Right ventricle myocardium inferior (tissue), 1 donor: ENCODE measurements at places on chromosomes 6 and 20. TPM values are rescaled to one million over a fixed set of nuclear protein-coding genes. Genes with fewer than 3 reads are reported as not detected.

Gene TUBE1
- 24.0 TPM for total RNA-seq

Gene CENPQ
- total RNA-seq, result 4.3 TPM

Gene ENPP4
- total RNA-seq, result 20.0 TPM

Gene UNC5CL
- 0.60 TPM for total RNA-seq

Gene ANKRD66
- not detected for total RNA-seq

DNA sequence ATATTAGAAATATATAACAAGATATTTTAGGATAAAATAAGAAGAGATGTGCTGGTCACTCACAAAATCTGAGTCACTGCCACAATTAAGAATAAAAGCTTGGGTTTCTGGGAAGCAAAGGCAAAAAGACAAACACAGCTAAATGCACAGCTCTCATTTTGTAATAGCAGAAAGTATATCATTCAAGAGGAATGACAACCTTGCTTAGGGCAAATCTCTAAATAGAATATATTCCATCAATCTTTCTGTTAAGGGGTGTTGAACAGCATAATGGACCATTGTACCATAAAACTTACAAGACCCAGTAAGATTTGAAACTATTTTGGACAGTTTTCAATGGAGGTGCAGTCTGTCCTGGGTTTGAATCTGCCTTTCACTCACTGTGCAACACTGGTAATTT lies 464.9 kb upstream of the SOX4 start:
- no peak for DNase-seq

DNA sequence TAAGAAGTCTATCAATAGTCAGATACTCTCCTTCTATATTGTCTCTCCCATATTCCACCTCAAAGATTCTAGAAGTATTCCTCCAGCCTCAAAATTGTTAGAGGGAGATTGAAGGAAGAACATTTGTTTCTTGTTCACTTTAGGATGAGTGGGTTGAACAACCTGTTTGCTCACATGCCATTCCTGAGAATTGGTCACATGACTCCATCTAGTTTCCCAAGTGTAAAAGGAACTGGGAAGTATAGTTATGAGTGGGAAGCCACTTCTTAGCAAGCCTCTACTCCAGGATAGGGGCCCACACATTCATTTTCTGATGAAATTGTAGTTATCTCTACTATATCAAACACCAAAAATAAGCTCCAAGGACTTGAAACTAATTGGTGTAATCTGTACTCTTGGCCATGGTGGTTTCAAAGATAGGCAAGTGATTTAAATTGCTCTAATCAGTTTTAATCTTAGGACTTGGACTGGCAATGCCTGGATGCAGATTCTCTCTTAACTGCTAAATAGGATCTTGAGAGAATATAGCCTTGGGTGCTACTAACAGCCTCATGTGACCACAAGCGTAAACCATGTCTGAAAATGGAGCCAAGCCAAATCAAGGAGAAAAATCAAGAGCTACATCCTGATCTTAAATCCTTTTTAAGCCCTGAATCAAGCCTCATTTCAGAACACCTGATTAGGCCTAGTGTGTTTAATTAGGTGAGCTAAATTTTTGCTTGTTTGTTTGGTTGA lies 758.7 kb upstream of the MAN1A1 start:
- DNase-seq, result no peak

- no peak for DNase-seq
Observed at GRCh38 chr6:130929036-130929678, 102.0 kb downstream of the SMLR1 start.

GRCh38 chr6:21899708-21900107 lies 306.2 kb downstream of the SOX4 start:
- DNase-seq, result no peak
